ENCODE measurements at places on chromosomes 3 and 15.

GRCh38 chr15:92053753-92054316, 200.3 kb downstream of the SLCO3A1 start:
- DNase-seq, result no peak

- DNase-seq, result no peak
Observed at GRCh38 chr15:80549654-80550053, 145.5 kb upstream of the ABHD17C start.

- no peak for DNase-seq
Observed at GRCh38 chr15:58520464-58520863, 88.7 kb downstream of the LIPC start.

GRCh38 chr15:52256366-52256765, 39.2 kb downstream of the MYO5C start:
- DNase-seq, result peak; percentile 91

DNA sequence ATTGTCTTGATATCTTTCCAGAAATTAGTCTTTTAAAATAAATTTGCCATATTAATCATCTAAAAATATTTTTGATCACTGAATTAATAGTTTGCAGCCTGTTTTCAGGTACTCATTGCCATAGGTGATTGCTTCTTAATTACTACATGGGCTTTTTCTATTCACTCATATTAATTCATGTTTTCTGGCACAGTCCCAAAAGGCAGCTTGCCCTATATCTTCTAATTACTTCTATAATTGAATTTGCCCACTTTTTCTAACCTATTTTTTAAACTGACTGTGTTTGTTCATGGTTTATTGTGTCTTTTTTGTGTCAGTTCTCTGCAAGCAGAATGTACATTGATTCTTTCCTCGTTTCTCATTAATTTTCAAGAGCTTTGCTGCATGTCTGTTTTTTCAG, 85.7 kb upstream of the SOX2 start:
- no peak for DNase-seq

Measured in GM06990 (cell line).